ENCODE measurements at places on chromosomes 12 and 14.

GRCh38 chr12:17810399-17810798 lies 279.6 kb downstream of the RERGL start:
- DNase-seq: no peak

GRCh38 chr12:65741656-65742017 lies 82.6 kb upstream of the HMGA2 start:
- DNase-seq: no peak

- no peak for DNase-seq
Measured at GRCh38 chr14:75119056-75119455, 7.8 kb downstream of the NEK9 start.

DNA sequence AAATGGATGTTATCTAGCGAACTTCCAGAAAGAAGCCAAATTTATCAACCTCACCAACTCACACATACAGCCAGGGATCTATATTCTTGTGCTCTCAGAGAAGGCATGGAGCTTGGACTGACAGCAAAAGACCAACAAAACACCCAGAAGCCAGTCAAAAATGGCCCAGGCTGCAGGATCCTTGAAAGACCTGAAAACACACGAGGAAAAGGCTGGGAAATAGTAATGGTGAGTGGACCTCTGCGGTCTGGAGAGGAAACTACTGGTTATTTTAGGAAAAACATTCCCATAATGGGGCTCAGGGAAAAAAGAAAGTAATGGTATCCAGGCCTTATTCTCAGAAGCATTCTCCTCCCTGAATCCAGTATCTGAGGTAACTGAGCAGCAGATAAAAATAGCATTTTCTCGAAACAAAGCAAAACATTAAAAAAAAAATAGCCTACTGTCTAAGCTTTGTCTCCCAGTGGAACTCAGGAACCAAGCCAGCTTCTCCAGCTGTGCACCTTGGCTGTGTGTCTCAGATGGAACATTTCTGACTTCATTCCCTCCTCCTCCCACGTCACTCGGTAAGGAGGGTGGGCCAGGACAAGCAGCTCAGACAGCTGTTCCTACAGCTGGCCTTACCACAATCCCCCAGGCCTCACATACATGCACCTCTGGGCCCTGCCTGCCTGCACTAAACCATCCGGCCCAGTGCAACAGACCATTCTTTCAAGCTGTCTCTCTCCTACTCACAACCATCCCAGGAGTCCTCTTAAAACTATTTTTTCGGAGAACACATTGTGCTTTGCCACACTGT lies 249.9 kb downstream of the DAD1 start:
- DNase-seq: peak; percentile 66

DNA sequence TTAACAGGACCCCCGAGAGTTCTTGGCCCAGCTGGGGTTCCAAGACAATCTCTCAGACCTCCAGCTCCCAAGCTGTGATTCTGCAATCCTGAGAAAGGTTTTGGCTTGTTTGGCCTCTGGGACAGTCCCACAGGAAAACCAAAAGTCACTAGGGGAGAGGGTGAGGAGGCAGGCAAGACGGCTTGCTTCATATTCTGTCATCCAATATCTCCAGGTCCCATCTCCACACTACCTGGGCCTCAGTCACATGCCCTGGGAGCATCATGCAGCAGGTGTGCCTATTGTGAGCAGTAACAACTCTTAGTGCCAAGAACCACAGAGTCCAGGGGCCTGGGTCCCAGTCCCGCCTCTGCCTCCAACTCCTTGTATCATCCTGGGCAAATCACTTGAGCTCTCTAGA lies 1.7 kb downstream of the KRT79 start:
- no peak for DNase-seq

DNA sequence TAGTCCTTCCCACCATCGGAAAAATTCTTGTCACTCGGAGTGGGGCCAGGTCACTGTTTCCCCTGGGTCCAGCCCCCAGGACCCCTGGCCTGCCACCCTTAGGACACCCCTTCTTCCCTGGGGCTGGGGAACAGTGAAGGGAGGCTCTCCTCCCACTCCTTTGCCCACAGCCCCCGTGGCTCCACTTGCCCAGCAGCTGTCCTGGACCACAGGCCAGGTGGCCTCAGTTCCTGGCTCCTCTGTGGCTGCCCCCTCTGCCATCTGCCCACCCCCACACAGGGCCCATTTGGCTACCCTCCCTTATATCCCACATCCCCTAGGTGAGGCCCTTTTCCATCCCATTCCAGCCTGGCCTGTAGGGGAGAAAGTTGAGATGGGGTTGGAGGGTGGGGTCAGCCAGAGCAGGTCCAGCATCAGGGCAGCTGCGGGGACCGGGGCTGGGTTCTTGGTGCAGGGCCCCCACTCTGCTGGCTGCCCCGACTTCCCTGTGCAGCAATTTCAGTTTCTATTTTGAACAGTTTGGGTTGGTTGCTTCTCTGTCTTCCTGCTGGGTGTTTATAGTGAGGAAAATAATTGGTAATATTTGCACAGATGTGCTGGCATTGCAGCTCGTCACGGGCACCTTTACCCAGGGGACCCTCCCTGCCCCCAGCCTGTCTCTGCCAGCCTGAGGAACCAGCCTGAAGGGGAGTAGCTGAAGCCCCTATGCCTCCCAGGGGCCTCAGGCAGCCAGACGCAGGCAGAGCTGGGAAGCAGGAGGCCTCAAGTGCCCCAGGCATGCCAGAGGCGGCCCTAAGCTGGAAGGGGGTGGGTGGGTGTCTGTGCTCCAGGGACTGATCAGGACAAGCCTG lies 23.4 kb downstream of the SYNDIG1L start:
- peak; percentile 31 for DNase-seq

DNA sequence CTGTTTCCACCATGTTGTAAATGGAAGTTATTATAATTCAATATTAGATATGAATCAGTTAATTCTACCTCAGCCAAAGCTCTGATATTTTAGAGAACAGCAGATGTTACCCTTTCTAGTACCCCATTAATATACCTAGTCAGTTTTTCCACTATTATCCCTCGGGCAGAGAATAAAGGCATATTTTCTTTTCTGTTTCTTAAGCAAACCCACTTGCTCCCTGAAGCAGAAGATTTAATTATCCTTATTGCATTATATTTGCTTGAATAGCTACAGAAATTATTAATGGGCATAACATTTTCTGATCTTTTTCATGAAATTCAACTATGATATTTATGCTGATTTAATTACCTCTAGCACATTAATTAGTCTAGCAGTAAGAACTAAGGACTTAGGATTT lies 832.9 kb upstream of the FBXO33 start:
- no peak for DNase-seq

DNA sequence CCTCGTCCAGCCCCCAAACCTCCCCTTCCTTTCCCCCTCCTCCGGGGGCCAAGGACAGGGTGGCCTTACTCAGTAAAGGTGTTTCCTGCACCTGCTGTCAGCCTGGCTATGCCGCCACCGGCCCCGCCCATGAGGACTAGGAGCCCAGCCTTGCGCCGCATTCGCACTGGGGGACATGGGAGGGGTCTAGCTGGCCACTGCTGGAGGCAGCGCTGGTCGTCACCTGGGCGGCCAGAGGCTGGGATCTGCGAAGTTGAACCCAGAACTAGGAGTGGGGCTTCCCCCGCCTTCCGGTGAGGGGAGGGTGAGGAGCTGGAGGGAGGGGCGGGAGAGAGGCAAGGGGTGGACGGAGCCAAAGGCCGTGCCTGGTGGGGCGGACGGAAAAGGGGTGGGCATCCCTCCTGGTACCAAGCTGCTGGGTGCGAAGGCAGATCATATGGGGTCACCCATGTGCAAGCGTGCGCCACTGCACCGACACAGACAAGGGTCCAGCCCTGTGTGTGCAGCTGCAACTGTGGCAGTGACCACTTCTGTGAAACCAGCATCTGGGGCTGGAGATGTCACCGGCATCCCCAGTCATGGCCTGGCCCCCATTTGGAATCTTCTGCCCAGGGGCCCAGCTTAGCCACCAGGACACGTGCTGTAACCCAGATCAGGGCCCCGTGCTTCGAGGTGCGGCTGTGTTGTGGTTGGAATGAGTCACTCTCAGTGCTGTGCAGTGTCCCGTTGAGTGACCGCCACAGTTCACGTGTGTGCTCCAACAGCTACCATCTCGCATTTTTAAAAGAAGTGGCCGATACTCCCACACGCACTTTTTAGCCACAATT lies 8.5 kb downstream of the AMN start:
- DNase-seq: no peak

GRCh38 chr14:104286086-104286485 lies 147.7 kb downstream of the KIF26A start:
- DNase-seq: no peak

GRCh38 chr14:77306851-77307496 lies 13.7 kb downstream of the POMT2 start:
- no peak for DNase-seq

DNA sequence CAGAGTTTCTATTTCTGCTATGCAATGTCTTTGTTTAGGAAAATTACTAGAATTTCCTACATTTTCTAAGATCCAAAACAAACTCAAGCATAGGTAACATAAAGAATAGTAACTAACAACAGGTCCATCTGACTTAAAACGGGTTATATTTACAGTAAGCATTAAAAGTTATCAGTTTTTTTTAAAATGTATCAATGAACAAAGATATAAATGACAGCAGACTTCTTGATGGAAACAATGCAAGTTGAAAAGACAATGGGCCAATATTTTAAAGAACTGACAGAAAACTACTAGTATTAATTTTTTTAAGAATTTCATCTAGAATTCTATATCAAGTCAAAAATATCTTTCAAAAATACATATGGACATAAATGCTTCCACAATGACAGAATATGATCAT lies 367.1 kb upstream of the MGAT4C start:
- no peak for DNase-seq

DNA sequence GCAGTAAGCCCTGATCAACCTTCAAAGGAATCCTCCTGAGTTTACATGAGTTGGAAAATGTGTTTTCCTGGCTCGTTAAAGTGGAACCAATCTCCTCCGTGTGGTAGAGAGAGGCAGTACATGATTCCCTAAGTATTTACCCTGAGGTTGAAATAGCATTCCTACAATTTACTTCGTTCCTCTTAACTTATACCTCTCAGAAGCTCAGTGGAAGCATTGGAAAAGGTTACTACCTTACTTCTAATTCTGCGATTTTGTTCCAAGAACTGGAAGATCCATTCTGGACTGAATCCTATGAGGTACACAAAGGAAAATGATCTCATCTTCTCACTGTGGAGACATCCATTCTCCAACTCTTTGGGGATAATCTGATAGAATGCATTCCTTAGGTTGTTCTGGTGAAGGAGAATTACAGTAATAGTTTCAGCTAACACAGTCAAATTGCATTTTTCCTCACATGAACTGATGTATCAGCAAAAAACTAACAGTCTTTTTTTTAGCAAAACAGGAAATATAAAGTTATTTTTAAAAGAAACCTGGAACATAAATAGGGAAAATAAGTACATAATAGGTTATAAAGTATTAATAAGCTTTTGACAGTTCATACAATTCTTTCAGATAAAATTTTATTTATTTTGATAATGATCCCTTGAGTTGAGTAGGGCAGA lies 475.6 kb downstream of the PDZRN4 start:
- no peak for DNase-seq

- no peak for DNase-seq
Measured at GRCh38 chr14:68557648-68558047, 235.2 kb downstream of the ZFP36L1 start.

GRCh38 chr14:43147485-43147884 lies 1359.6 kb downstream of the FSCB start:
- no peak for DNase-seq

DNA sequence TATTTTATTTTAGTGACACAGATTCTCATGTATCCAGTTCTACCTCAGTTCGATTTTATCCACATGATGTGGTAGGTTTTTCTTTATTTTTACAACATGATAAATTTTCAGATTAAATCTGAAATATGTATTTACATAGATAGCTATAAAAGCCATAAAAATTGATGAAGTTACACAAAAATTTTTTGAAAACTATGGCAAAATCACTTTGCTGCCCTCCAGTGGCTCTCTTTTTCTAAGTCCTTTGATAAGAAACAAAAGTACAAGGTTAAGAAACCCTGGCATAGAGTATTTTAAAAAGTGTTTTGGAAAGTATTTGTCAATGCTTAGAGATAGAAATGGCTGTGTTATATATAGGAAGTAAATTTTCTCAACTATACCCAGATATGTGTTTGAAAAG lies 104.2 kb downstream of the PCNX1 start:
- DNase-seq: no peak

DNA sequence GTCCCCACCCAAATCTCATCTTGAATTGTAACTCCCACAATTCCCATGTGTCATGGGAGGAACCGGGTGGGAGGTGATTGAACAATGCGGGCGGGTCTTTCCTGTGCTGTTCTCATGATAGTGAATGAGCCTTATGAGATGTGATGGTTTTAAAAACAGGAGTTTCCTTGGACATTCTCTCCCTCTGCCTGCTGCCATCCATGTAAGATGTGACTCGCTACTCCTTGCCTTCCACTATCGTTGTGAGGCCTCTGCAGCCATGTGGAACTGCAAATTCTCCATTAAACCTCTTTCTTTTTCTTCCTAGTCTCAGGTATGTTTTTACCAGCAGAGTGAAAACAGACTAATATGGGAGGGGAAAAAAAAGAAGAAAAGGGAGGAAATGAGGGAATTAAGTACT lies 22.6 kb upstream of the ARHGAP5 start:
- DNase-seq: no peak

DNA sequence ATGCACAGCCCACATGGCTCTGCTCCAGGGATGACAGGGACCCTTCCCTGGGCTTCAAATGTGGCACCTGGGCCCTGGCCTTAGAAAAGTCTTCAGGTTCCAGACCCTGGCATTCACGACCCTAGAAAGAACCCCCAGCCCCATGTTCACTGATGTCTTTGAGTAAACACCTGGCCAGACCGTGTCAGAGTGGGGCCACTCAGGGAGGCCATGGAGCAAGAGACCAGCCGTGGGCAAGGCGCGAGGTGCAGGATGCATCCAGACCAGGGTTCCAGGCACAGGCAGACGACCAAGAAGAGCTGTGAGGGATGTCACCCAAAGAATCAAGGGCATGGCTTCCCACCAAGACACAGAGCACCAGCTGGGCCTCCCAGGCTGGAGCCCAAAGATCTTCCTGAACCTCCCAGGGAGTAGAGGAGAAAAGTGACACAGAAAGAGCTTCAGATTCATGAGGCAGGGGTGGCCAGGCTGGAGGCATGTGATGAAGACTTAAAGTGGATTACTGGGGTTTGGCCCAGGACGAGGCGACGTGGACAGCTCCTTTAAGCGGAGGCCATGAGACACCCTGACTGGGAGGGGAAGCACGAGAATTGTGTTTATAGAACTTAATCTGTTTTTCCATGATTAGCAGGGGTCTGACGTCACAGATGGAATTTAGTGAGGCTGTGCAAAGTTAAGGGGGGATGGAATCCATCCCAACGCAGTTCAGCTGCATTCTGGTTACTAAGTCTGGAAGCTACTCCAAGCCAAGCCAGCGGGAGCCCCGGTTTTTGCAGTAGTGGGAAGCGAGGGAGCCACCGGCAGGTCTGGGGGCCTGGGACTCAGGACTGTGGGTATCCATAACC lies 61.6 kb downstream of the ARL6IP4 start:
- no peak for DNase-seq

- DNase-seq: no peak
Measured at GRCh38 chr12:82660541-82661325, 26.0 kb upstream of the TMTC2 start.

DNA sequence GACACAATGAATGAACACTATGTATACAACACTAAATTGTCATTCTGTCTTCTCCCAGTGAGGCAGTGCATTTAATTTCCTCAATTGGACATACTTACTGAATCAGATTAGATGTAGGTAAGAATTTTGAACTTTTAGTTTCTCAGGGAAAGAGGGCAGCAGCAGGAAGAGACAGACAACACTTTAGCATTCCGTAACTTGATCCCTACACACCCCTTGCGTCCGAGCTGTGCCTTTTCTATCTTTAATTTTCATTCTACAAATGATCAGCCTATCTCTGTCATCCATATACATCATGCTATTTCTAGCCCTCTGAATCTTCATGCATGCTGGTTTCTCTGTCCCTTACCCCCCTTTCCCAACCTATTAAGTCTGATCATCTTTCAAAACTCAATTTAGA lies 358.0 kb upstream of the RPL10L start:
- DNase-seq: no peak

Data from tibial artery (tissue), 4 donors.